ENCODE measurements at places on chromosomes 3 and 15. TPM values are rescaled to one million over a fixed set of nuclear protein-coding genes. Genes with fewer than 3 reads are reported as not detected.

CATSPER2 gene
- total RNA-seq: 2.6 TPM

CD86 gene
- total RNA-seq: not detected

BOC gene
- 2.2 TPM for total RNA-seq

PIK3CB gene
- 12.8 TPM for total RNA-seq

CPB1 gene
- not detected for total RNA-seq

VGLL3 gene
- 0.65 TPM for total RNA-seq

BCHE gene
- total RNA-seq: 0.92 TPM

CHDH gene
- total RNA-seq: 0.70 TPM

CASR gene
- total RNA-seq: not detected

SV2B gene
- total RNA-seq: not detected

CD80 gene
- not detected for total RNA-seq

CHRNA7 gene
- total RNA-seq: 0.28 TPM

TM4SF1 gene
- 251 TPM for total RNA-seq

SNRPN gene
- 164 TPM for total RNA-seq

OR5K2 gene
- not detected for total RNA-seq

CDHR4 gene
- not detected for total RNA-seq

GABRR3 gene
- total RNA-seq: not detected

C3orf22 gene
- not detected for total RNA-seq

PCSK6 gene
- 7.8 TPM for total RNA-seq

DPPA4 gene
- not detected for total RNA-seq

ARL8B gene
- 25.5 TPM for total RNA-seq

COL6A5 gene
- total RNA-seq: not detected
